ENCODE measurements at places on chromosomes 3 and 15.

GRCh38 chr3:13482106-13482690 lies 2.1 kb downstream of the HDAC11 start:
- DNase-seq = no peak

DNA sequence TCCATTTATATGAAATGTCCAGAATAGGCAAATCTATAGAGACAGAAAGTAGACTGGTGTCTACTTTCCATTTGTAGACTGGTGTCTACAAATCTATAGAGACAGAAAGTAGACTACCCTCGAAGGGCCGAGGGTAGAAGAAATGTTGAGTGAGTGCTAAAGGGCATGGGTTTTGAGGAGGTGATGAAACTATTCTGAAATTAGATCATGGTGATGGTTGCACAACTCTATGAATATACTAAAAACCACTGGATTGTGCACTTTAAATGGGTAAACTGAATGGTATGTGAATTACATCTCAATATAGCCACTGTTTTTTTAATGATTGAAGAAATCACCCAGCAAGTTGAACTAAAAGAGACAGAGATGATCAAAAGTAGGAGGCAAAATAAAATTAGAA lies 27.9 kb downstream of the TP53BP1 start:
- no peak for DNase-seq

DNA sequence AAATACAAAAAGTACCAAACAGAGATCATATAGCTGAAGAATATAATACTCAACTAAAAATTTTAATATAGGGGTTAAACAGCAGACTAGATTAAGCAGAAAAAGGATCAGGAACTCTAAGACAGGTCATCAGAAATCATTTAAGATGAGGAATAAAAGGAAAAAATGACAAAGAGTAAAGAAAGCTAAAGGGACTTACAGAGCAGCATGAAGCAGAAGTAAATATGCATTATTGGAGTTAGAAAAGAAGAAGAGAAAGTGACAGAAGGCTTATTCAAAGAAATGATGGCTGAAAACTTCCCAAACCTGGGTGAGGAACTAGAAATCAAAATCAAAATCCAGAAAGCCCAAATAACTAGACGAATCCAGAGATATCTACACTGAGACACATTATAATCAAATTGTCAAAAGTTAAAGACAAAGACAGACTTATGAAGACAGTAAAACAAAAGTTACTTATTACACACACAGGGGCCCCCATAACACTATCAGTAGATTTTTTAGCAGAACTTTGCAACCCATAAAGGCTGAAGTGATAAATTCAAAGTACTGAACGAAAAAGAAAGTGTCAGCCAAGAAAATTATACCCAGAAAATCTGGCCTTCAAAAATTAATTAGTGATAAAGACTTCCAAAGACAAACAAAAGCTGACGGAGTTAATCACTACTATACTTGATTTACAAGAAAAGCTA lies 95.6 kb downstream of the SCAPER start:
- DNase-seq = no peak

- no peak for DNase-seq
These were observed 8.3 kb downstream of the ITPR1 start for GRCh38 chr3:4501437-4501836.

DNA sequence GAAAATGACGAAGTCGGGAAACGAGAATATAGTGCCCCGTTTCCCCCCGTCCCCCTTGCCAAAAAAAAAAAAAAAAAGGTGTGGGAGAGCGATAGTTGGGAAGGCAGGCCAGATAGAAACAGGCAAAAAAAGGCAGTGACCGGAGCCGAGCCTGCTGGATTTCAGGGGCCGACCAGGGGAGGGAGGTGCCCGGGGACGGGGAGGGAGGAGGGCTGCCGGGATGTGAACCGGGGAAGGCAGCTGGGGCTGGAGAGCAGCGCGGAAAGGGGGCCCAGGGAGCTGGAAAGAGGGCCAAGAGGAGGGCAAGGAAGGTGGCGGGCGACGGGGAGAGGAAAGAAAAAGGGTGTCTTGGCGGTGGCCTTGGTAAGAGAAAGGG lies 837 bp downstream of the LRRN1 start:
- DNase-seq = no peak

DNA sequence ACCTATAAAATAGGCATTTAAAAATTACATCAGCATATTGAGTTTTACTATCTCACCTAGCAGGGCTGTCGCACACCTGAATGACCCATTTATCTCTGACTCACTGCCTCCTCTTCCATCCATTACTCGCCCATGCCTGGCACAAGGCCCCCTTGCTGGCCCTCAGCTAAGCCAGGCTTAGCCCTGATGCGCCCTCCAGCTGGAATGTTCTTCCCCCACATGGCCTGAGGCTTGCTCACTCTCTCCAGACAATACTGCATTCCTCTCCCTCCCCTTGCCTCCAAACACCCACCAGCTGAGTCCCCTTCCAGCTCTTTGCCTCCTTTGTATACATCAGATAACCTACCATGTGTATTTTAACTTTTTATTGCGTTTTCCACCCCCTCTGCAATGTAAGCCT lies 7.2 kb downstream of the SH3BP5 start:
- no peak for DNase-seq

GRCh38 chr3:194212845-194213331 lies 76.9 kb downstream of the HES1 start:
- DNase-seq = no peak

DNA sequence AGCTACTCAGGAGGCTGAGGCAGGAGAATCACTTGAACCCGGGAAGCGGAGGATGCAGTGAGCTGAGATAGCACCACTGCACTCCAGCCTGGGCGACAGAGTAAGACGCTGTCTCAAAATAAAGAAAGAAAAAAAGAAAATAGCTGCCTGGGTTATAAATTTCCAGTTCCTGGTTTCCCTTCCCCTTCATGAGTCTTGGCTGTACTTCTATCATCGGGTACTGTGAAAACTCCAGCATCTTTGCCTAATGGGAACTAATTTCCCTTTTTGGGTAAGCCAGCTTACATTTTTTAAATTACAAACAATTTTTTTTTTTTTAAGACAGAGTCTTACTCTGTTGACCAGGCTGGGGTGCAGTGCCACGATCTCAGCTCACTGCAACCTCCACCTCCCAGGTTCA lies 15.0 kb downstream of the DENND4A start:
- DNase-seq = no peak

- DNase-seq = no peak
These were observed 7.1 kb downstream of the THBS1 start for GRCh38 chr15:39587731-39588530.

GRCh38 chr3:120311863-120312794 lies 27.1 kb upstream of the GPR156 start:
- no peak for DNase-seq

GRCh38 chr3:129485721-129486663 lies 42.4 kb upstream of the RHO start:
- peak; percentile 73 for DNase-seq

- DNase-seq = peak; percentile 94
These were observed 25.7 kb upstream of the GALNT15 start for GRCh38 chr3:16148783-16149182.

DNA sequence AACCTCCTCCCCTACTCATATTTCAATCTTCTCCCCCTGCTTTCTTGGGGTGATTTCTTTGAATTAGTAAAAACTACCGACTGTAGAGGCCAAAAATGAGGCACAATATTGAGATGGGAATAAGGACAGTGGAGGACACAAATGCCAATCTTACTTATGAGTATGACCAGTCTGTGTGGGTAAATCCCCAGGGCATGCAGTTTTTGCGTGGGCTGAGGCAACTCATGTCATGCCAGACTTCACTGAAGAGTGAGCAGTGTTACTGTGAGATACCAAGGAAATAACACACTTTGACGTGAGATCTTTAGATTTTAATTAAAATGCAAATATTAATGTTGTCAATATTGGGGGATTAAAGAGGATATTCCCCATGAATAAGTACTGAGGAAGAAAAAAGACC lies 254.3 kb upstream of the ICE2 start:
- no peak for DNase-seq

GRCh38 chr15:41661078-41661517 lies 893 bp downstream of the MGA start:
- no peak for DNase-seq

- DNase-seq = no peak
These were observed 59.5 kb upstream of the STRIT1 start for GRCh38 chr3:155352900-155353490.

DNA sequence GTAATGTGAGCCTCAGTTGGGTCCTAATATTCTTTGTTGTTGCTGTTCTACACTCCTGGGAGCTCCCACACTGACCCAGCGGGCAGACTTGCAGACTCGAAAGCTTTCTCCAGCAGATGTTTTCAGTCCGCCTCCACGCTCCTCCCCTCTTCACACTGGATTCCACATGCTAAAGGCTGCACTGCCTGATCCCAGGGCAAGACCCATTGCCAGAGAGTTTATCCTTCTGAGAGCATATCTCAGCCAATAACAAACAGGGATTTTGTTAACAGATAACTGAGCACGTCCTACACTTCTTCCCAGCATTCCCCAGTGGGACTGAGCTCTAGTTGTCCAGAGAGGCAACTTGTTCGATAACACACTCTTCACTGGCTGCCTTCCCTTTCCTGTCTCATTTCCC lies 8.0 kb upstream of the COL6A6 start:
- no peak for DNase-seq

DNA sequence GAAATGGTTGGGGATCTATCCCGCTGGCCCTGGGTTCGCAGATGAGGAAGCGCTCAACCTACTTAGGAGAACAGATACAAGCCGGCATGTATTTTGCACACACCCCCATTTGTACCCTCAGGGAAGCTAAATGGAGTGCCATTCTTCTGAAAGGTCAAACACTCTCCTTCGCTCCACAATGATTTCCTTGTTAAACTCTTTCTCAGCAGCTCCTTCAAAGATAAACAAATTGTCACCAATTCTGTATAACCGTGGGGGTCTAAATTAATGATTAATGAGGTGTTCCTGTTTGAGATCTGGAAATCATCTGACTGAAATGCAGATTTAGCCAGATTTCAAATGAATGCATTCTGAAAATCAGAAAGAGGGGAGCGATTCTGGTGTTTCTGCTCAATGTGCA lies 124.0 kb downstream of the MEGF11 start:
- DNase-seq = no peak

DNA sequence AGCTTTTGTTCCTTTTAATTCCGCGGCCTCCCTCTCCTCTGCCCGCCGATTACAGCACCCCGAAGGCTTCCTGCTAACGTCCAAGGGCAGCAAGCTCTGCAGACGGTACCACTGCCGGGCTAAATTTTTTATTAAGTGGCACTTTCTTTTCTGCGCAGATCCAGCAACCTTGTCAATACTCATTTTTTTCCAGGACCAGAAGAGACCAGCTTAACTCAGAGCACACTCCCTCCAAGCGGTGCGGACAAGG lies 542 bp upstream of the MEIS2 start:
- DNase-seq = no peak

GRCh38 chr3:11808231-11808630 lies 38.5 kb downstream of the TAMM41 start:
- no peak for DNase-seq

- peak; percentile 67 for DNase-seq
These were observed at the start of gene FBN1 for GRCh38 chr15:48645558-48646330. Gene FBN1, minus strand, starts transcription at chr15:48645709. Its CDS starts 940 bp downstream, at chr15:48644769.

- DNase-seq = no peak
These were observed 118.7 kb downstream of the CACNA1D start for GRCh38 chr3:53613125-53613524.

GRCh38 chr3:170307671-170308405 lies 49.7 kb upstream of the SKIL start:
- DNase-seq = no peak

DNA sequence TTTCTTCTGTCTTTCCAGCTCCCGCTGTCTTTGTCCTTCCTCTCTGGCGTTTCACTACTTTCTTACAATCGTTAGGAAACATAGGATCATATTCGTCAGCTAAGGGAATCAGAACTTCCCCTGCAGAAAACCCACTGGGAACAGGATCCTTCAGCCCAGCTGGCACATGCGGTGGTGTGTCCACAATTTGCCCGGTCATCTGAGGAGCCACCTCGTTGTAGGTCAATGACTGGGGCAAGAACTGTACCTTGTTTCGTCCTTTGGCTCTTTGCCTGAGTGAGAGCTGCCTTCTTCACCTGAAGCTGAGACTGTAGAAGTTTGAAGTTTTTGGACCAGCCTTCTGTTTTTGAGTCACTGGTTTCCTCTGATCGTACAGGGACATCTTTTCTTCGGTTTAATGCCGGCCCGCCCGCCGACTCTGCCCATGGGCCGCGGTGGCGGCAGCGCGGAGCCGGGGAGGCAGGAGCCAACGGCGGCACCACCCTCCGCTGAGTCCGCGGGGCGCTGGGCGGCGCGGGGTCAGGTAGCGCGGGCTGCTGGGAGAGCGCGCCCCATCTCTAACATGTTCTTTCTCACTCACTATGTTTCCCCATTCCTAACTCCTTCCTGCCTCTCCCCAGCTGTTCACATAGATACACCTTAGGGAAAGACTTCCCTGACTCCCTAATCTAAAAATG lies 214.1 kb upstream of the NANOGP8 start:
- no peak for DNase-seq

- DNase-seq = no peak
These were observed 21.9 kb downstream of the ZIC4 start for GRCh38 chr3:147384210-147385058.

- no peak for DNase-seq
These were observed 278.4 kb upstream of the UBE2E1 start for GRCh38 chr3:23527326-23527725.

DNA sequence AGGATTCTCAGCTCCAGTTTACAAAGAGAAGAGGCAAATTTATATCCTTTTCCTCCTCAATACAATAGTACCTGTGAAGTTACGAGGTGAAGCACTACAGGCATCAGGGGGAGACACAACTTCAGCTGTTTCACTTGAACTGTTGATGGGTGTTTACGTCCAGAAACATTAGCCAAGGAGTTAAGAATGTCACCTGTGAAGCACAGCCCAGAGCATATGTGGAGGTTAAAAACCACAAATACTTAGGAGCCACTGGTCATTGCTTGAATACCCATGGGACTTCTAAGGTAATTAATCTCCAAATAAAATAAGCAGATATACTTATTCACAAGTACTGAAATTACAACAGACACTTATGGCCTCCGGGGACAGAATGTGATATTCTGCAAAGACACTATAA lies 246.5 kb downstream of the ULK4 start:
- no peak for DNase-seq

- DNase-seq = no peak
These were observed 31.7 kb downstream of the CHAC1 start for GRCh38 chr15:40984964-40985363.

DNA sequence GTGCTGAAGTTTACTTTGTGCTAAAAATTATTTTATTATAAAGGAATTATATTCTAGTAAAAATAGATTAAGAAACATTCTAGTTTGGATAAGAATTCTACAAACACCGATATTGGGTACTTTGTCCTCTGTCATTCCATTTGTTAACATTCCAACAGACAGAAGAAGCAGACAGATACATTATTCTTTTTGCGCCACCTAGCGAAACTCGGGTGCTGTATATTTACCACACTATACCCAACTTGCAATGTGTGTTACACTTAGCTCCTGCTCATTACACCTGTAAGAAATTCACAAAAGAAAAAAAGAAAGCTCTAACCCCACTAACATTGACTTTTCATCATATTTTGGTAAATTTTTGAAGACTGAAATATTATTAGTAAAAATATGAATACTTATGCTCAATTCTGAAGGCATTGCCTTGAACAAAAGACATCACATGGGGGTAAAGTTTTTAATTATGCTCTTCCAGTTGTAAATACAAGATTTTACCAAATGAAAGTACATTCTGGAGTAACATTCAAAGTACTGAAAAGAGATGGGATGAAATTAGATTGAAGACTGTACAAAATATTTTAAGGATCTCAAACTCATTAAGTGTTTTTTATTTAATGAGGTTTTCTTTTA lies 136.5 kb upstream of the MLF1 start:
- peak; percentile 47 for DNase-seq

Data from tibial nerve (tissue), 4 donors.